Smooth muscle cell of the pulmonary artery (primary cell): ENCODE measurements at places on chromosomes 6 and 20. TPM values are rescaled to one million over a fixed set of nuclear protein-coding genes. Genes with fewer than 3 reads are reported as not detected.

CTAGE9 gene
- not detected in 2 replicates for total RNA-seq

FAXC gene
- 0.26 and 0.59 TPM in 2 replicates for total RNA-seq

SLC12A5 gene
- total RNA-seq, result 0.07 TPM in 1 of 2 replicates, not detected in the other

EPB41L2 gene
- total RNA-seq, result 60.3 and 140 TPM in 2 replicates

HTR1E gene
- total RNA-seq, result 0.03 TPM in 1 of 2 replicates, not detected in the other

TMEM217 gene
- total RNA-seq, result 1.4 and 2.2 TPM in 2 replicates

WFDC5 gene
- total RNA-seq, result not detected in 2 replicates
